ENCODE measurements at places on chromosomes 13 and 19.

GRCh38 chr19:56477429-56478338 lies 539 bp upstream of the ZNF667 start:
- DNase-seq: peak; percentile 94

DNA sequence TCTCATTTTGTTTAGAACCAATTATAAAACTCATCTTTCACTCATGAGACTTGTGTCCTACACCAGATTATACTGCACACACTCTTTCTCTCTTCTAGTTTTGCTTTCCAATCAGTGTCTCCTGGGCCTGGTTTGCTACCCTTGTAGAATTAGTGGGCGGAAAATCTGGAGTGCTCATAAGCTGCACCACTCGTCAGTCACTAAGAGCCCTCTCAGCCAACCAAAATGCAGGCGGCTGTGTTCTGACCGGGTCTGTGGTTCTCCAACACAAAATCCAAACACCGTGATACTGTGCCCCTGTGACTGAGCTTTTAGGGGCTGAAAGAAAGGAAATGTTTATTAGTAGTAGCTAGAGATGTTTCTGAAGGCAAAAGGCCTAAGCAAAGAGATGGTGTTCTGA lies 83.7 kb upstream of the OBI1 start:
- DNase-seq: no peak

GRCh38 chr13:105567951-105568525 lies 967.4 kb downstream of the EFNB2 start:
- DNase-seq: no peak

DNA sequence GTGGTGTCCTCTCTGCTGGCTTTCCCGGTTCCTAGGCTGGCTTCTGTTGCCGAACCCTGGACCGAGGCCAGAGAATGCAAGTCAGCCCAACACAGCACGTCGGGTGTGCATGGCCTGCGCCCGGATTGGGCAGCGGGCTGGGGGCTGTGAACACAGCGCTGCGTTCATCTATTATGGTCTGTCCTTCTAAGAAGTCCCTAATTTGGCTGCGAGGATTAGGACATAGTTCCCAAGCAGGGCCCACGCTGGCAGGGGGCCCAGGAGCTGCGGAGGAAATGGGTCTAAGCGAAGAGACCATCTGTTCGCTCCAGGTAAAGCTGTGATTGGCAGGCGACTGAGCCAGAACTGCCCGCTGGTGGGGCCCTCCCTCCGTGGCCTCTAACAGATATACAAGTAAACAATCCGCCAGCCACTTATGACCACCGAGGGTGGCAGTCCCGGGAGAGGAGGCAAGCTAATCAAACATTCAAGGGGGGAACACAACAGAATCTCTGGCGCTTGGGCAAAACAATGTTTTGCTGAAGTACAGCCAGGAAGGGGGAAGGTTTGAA lies 6.0 kb downstream of the SYCE2 start:
- DNase-seq: no peak

DNA sequence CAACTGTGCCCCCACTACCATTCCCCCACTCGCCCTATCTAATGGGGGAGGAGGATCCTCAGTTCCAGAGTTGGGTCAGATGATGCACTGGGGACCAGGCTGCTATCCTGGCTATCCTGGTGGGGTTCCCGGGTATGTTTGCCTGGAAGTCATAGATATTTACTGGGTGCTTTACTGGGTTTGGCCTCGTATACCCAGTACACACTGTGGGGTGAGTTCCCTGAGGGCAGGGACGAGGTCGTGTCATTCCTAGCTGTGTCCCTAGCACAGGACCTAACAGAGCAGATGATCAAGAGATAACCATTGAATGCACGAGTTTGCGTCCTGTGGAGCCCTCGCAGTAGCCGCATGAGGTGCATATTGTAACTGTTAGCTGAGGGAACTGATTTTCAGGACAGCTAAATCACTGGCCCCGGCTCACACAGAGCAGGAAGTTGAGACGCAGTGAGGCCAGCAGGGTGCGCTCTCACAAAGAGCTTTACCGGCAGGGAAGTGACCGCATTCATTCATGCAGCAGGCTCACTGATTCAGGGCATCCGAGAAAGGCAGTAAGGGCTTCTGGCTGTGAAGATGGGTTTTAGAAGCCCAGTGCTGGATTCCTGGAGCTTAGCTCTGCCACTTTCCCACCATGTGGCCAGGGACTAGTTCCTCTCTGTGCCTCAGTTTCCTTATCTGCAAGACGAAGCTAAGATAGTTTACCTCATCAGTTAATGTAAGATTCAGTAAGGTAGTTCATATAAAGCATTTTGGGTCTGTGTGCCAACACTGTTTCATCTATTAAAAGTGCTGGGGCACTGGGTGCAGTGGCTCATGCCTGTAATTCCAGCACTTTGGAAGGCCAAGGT lies 6.0 kb downstream of the RUVBL2 start:
- DNase-seq: no peak

Data from T1000 (cell line).